ENCODE measurements at places on chromosomes 3 and 15.

DNA sequence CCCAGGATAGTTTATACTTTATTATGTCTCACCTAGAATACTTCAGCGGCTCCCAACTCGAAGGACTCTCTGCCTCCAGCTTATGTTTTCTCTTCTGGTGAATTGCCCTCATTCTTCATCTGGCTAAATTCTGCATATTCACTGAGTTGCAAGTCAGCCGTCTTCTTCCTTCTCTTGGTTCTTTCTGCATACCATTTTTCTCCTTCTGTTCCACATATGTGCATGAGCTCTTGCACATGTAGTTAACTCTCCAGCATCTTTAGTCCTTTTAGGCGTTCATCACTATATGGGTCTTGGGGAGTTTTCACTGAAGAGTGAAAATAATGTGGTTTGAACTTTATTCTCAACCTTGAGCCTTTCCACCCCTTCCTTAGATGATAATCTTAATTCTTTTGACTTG lies 70.1 kb downstream of the AP4E1 start:
- no peak for DNase-seq

- no peak for DNase-seq
Measured at GRCh38 chr15:28936081-28936480, 50.3 kb downstream of the APBA2 start.

DNA sequence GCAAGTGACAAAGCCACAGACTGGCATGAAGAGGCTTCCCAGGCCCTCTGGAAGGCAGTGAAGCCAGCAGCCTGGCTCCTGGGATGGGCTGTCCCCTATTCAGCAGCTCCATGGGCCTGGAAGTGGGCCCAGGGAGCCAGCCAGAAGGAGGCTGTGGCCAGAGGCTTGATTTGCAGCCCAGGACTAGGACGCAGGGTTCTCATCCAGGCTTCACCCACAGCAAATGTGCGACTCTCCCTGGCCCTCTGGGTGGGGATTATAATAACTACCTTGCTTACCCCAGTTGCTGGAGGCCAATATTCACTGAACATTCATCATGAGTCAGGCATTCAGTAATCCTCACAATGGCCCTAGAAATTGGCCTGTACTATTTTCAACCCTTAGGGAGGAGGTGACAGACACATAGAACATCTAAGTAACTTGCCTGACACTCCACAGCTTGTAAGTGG lies 24.6 kb upstream of the SRP14 start:
- no peak for DNase-seq

GRCh38 chr3:94171954-94172353 lies 109.1 kb downstream of the NSUN3 start:
- DNase-seq: no peak

- DNase-seq: no peak
Measured at GRCh38 chr3:15325228-15325627, 7.2 kb downstream of the SH3BP5 start.

DNA sequence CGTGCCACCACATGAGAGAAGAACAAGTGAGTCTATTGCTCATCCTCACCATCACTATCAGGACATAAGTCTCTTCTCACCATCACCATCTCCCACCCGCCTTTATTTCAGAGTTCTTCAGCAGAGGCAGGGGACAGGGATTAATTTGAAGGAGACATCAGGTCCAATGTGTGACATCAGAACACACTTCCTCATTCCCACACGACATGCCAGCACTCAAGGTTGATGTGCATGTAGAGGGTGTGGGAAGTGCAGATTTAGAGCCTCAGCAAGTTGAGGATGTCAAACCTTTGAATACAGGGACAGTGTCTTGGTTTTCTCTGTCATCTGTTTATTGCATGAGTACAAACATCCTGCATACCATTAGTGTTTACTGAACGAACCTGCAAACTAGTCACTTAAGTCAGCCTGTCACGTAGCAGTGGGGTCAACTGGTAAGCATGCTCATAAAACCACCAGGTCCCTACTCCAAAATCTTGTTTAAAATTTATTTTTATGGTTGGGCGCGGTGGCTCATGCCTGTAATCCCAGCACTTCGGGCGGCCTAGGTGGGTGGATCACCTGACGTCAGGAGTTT lies 104.4 kb downstream of the MYLK start:
- DNase-seq: no peak

- peak; percentile 89 for DNase-seq
Measured at GRCh38 chr3:79285380-79285779, 482.4 kb downstream of the ROBO1 start.

DNA sequence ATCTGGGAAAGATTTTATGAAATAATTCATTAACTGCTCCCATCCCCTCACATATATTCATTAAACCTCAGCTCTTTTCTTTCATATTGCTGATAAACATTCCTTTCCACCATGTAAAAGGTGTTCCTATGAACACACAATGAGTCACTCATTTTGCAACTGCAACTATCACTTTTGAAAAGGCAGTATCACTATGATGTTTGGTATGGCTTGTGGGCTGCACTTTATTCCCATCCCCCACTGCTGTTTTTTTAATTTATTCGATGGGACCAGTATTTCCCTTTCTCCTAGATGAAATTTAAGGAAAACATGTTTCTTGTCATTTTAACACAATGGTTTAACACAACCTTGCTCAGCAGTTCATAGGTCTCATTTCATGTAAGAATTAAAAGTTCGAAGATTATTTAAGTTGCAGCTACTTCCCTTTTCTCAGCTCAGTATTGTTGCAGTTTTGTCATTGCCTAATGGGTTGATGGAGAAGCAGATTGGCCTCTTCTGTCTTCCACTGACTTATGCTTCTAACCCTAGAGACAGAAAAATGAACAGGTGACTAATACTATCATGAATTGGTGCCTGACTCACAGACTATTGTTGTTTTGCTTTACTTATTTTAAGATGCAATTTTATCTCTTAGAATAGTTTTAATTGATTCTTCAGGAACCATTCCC lies 280.3 kb downstream of the ZPLD1 start:
- DNase-seq: no peak

DNA sequence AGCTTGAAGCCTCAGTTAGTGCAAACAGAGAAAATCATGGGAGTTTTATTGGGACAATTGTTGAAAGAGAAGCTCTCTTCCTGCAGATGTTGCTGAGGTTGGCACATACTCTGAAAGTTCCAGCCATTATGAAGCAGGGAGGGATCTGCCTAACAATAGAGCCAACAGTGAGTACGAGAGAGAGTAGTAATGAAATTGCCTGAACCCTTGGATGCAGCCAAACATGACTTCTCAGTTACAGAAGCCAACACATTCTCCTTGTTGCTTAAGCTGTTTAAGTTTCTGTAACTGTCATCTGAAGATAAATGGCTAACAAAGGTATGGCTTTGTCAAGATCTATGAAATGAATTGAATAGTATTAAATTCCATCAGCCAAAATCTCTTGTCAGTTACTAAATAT lies 211.0 kb upstream of the TTC14 start:
- no peak for DNase-seq

DNA sequence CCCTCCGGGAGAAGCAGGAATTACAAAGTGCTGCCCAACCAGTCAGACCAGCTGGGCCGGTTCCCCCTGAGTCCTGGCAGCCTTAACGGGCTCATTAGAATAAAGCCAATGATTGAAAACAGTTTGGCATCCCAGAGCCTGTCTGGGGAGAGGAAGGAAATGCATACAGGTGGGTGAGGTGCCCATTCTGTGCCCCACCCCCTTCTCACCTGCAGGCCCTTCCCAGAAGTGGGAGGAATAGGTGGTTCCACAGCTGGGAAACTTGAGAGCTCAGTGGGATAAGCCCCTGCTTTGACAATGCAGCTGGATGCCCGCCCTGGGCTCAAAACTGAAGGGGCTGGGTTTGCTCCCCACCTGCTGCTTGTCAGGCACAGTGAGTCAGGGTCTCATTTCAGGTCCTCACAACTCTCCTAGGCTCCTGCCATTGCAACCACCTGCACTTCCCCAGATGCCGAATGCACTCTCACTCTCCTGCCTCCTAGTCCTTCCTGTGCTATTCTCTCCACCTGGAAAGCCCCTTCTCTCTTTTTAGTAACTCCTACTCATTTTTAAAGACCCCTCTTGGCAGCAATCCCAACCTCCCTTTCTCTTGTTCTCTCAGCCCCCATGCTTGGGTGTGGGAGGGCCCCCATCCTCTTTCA lies 5.5 kb upstream of the BUB1B start:
- no peak for DNase-seq

- no peak for DNase-seq
Measured at GRCh38 chr3:42657675-42658074, 4.2 kb downstream of the ZBTB47 start.
